GOT3 (cell line): ENCODE measurements at places on chromosomes 5 and 9.

- DNase-seq = no peak
These were observed 17.9 kb downstream of the STC2 start for GRCh38 chr5:173310218-173310769.

DNA sequence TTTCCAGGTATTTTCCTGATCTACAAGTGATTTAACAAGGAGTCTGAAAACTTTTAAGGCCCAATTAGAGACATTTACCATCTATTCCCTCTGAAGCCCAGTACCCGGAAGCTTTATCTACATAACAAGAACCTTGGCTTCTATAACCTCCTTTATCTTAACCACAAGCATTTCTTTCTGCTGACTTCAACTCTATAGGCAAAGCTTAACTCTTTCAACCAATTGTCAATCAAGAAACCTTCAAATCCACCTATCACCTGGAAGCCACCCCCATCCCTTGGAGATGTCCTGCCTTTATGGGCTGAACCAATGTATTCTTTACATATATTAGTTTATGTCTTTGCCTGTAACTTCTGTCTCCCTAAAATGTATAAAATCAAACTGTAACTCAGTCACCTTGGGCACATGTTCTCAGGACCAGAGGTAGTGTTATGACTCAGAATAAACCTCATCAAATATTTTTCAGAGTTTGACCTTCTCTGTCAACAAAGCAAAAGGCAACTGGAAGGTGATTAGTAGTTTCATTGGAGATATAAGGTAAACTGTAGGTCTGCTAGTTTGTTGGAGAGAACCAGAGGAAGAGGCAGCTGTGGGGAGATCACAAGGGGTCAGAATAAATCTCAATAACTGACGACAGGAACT lies 13.0 kb upstream of the RIMOC1 start:
- DNase-seq = no peak

DNA sequence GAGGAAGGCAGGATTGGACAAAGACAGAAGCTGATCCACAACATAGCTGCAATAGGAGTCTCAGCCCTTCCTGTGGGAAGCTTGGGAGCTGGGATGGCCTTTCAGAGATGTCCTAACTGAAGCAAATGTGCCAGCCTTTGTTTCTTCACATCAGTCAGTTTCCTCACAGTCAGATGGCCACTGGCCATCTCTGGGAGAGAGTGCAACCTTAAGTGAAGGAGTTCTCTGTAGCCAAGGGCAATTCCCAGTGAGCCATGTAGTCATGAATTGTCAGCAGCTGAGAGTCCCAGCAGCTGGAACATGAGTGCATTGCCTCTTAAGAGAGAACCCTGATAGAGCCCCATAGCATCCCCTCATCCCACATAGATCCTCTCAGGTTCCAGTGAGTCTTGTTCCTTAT lies 89.1 kb upstream of the LIFR start:
- DNase-seq = no peak

DNA sequence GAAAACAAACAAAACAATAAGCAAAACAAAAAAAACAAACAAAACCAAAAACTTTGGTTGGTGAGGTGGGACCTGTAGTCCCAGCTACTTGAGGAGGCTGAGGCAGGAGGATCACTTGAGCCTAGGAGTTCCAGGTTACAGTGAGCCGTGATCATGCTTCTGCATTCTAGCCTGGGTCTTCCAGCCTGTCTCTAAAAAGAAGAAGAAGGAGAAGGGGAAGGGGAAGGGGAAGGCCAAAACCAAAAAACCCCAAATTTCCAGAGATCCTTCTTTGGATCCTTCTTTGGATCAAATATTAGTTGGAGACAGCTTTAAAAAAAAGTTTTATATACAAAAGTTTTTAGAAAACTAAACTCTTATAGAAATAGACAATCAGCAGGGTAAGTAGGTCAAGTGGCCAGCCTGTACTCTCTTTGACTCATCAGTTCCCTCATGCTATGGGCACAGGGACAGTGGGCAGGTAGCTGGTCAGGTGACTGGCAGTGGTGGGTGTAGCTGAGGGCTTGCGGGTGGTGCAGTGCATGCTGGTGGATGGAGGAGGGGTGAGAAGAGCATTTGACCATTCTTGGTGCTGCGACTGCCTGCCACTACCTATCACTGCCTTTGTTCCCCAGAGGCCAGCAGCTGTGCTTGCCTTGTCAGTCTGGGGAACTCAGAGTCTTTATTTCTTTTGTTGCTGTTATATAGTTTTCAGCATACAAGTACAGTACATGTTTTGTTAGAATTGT lies 12.6 kb downstream of the RCL1 start:
- no peak for DNase-seq

DNA sequence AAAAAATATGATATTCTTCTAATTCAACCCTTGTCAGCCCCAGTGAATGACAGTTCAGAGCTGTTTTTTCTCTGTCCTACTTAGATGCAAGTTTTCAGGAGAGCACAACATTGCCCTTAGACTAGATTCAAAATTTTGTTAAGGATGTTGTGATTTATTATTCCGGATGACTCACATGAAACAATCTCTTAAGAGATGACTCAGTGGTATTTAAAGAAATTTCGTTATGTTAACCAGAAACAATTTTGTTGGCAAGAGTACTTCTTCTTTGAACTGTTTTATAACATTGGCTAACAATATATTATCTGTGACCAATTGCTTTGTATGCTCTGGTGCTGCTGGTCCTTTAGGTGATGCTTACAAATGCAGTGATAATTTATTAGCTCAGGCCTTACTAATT lies 132.0 kb downstream of the IZUMO3 start:
- DNase-seq = no peak

GRCh38 chr5:389197-389821 lies 53.7 kb upstream of the EXOC3 start:
- DNase-seq = no peak

DNA sequence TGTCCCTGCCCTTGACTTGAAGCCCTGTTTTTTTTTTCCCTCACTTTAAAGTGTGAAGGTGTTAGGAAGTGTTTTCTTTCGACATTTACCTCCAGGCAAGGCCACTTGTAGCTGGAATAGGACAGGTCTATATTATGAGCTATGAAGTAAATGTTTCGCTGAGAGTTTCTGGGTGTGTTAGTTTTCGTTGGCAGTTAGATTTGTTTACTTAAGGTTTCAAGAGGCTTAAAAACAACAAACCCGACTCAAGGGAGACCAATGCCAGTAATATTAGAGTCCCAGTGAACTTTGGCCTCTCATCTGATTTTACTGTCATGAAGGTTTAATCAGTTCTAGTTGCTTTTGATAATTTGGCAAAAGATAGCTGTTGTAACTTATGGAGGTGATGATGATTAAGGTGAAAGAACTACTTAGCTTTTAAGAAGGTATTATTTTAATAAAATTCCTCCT lies 25.2 kb downstream of the OCLN start:
- no peak for DNase-seq

DNA sequence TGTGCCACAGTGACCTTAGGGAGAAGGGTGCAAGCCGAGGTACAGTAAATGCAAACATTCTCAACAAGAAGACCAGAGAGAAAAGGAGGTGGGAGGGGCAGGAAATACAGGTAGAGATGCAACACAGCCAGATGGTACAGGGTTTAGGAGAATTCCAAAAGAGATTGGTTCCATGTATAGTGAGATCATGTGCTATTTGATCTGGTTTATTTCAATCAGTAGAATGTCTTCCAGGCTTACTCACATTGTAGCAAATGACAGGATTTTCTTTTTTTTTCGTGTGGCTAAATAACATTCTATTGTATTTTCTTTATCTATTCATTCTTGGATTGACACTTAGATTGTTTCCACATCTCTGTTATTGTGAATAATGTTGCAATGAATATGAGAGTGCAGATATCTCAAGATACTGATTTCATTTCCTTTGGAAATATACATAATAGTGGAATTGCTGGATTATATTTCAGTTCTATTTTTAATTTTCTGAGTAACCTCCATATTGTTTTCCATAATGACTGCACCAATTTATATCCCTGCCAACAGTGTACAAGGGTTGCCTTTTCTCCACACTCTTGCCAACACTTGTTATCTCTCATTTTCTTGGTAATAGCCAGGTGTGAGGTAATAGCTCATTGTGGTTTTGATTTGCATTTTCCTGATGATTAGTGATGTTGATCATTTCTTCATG lies 107.8 kb upstream of the GAS1 start:
- no peak for DNase-seq

DNA sequence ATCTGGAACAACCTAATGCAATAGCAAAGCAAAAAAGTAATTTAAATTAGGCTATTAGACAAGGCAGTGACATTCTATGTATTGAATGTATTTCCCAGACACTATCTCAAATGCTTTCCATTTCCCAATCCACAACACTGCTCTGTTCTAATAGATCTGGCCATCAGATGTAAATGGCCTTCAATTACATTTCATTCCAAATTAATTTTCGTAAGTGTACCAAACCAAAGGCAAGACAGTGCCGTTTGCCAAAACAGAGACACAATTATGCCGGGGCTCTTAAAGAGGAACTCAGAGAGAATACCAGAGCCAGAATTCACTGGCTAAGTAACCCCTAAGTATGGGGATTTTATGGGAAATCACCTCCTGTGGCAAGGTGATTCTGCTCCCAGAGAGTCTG lies 63.1 kb downstream of the GNAQ start:
- no peak for DNase-seq
